Lung (tissue), 17 donors: ENCODE measurements at places on chromosomes 3 and 15. TPM values are rescaled to one million over a fixed set of nuclear protein-coding genes. Genes with fewer than 3 reads are reported as not detected.

Gene ACAN
- 0.50 TPM for polyA plus RNA-seq

Gene CAV3
- polyA plus RNA-seq, result 0.18 TPM

Gene SCAMP5
- polyA plus RNA-seq, result 9.5 TPM

Gene PCOLCE2
- polyA plus RNA-seq, result 15.7 TPM

Gene MYO5C
- polyA plus RNA-seq, result 11.1 TPM

Gene TMPRSS7
- 0.12 TPM for polyA plus RNA-seq

Gene CCDC33
- polyA plus RNA-seq, result 14.1 TPM

Gene ANKUB1
- polyA plus RNA-seq, result 1.4 TPM

Gene CCR2
- 21.2 TPM for polyA plus RNA-seq

Gene SCN11A
- polyA plus RNA-seq, result 0.04 TPM

Gene ATP13A5
- polyA plus RNA-seq, result 1.2 TPM

Gene PYGO1
- 1.6 TPM for polyA plus RNA-seq

Gene GMNC
- 0.07 TPM for polyA plus RNA-seq

Gene RBP2
- polyA plus RNA-seq, result 0.33 TPM

Gene PEX5L
- 0.02 TPM for polyA plus RNA-seq

Gene LRRC31
- polyA plus RNA-seq, result 0.08 TPM

Gene SEMA3G
- polyA plus RNA-seq, result 5.1 TPM

Gene P2RY1
- 3.3 TPM for polyA plus RNA-seq

Gene MYZAP
- polyA plus RNA-seq, result 14.2 TPM

Gene RBSN
- 7.9 TPM for polyA plus RNA-seq

Gene DNAH1
- polyA plus RNA-seq, result 8.3 TPM

Gene SLC15A2
- 13.6 TPM for polyA plus RNA-seq

Gene BFSP2
- 0.35 TPM for polyA plus RNA-seq

Gene CMC1
- polyA plus RNA-seq, result 32.7 TPM

Gene XRN1
- polyA plus RNA-seq, result 8.8 TPM

Gene SST
- polyA plus RNA-seq, result 0.27 TPM

Gene LRRIQ4
- polyA plus RNA-seq, result not detected

Gene AGBL1
- polyA plus RNA-seq, result 0.57 TPM

Gene HIGD1A
- 148 TPM for polyA plus RNA-seq

Gene ACSBG1
- polyA plus RNA-seq, result 0.47 TPM

Gene STRC
- polyA plus RNA-seq, result 0.28 TPM

Gene CACNA1D
- polyA plus RNA-seq, result 9.3 TPM

Gene PDCD7
- 8.8 TPM for polyA plus RNA-seq

Gene FSTL1
- polyA plus RNA-seq, result 24.9 TPM

Gene MAGEL2
- 0.06 TPM for polyA plus RNA-seq

Gene SAMMSON
- not detected for polyA plus RNA-seq

Gene FBLN2
- polyA plus RNA-seq, result 8.2 TPM

Gene P2RY13
- polyA plus RNA-seq, result 15.8 TPM
